Breast epithelium (tissue), 4 donors: ENCODE measurements at places on chromosomes 1 and 21. TPM values are rescaled to one million over a fixed set of nuclear protein-coding genes. Genes with fewer than 3 reads are reported as not detected.

DNA sequence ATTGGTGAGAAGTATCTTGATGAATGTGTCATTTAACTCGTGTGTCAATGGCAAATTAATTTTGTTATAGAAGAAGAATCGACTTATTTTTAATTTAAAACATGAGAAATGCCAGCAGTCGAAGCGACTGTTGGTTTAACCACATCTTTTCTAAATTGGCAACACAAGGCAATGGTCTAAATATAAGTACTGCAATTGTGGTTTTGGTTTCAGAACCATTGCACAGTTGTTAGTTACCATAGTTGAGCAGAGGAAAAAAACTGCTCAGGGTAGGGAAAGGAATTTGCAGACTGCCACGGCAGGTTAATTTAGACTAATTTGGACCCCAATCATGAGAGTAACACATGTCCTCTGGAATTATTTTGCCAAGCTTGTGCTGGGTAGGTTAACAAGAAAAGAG, 185.6 kb upstream of the RUNX1 start:
- DNase-seq, result no peak

DNA sequence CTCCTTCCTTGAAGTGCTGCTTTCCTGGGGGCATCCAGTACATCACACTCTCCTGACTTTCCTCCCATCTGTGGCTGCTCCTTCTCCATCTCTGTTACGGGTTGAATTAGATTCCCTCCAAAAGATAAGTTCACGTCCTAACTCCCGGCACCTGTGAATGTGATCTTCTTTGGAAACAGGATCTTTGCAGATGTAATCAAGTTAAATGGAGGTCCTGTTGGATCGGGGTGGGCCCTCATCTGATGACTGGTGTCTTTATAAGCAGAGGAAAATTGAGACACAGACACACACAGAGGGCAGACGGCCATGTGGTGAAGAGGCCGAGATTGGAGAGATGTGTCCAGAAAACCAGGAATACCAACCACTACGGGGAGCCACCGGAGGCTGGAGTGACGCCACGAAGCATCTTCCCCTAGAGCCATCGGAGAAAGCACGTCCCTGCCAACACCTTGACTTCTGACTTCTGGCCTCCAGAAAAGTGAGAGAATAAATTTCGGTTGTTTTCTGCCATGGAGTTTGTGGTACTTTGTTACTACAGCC, 36.0 kb downstream of the ZBTB18 start:
- DNase-seq, result no peak

SPRR2A gene
- total RNA-seq, result not detected

TRMT1L gene
- 13.1 TPM for total RNA-seq

DNA sequence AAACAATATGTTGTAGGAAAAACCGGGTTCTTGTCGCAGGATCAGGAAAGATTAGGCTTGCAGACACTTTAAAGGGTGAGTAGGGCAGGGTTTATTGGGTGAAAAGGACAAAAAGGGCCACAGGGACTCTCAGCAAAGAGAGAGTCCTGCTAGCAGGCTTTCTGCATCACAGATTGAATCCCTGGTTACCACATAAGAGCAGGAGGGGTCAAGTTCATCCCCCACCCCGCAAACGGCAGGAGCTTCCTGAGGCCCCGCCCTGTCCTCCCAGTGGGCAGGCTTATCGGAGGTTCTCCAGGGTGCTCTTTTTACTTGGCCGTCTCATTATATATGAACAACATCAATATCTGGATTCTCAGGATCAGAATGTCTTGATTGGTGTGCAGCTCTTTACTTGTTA, 47.7 kb downstream of the SYCP1 start:
- no peak for DNase-seq

ATP1A4 gene
- not detected for total RNA-seq

DNA sequence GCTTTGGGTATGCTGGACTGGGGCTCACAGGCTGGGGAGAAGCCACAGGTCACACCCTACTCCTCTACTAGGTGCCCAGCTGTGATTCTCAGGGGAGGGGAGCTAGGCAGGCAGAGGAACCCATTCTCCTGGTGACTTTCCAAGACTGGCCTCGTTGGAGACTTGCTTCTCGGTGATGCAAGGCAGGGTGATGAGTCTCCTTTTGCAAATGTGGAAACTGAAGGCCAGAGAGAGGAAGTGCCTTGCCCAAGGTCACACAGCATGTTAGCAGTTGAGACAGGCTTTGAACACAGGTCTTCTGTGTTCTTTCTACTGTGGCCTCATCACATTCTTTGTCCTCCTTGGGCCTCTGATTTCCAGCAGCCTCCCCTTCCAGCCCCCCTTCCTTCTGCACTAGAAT, 20.5 kb upstream of the C1QA start:
- no peak for DNase-seq

- no peak for DNase-seq
Measured at GRCh38 chr1:121595089-121595488, 410.3 kb downstream of the SRGAP2C start.

DNA sequence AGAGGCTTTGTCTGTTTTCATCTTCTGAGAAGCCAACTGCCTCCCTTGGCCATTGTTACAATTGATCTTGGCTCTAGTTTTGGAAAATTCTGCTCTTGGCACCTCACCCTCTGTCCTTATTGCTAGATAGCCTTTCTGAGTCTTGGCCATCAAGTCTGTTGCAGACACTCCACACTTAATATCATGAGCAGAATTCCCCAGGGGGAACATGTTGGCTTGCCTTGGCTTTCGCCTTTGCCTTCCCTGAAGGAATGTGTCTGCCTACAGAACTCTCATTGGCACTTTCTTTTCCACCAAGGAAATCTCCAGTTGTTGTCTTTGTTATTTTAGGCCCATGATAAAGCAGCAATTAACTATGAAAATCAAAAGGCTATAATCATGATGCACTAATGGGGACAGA, 42.7 kb upstream of the LDLRAP1 start:
- DNase-seq, result no peak

- no peak for DNase-seq
Measured at GRCh38 chr1:212976586-212976985, 26.2 kb downstream of the VASH2 start.

NUDC gene
- 49.4 TPM for total RNA-seq

THEM5 gene
- not detected for total RNA-seq

DNA sequence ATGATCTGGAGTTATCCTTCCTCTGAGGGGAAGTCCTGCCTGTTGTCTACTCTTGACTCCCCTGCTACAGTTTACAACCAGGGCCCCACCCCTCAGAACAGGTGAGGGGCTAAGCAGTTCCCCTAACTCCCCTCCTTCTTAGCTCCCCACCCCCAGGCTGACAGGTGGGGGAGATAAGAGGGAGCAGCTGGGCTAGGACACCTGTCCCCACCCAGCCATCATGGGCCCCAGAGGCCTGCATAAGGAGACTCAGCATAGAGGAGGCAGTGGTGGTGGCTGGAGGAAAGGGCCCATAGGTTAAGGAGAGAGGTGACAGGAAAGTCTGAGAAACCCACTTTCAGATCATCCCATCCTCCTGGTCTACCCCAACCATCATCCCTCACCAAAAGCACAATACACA, 6.8 kb downstream of the MEF2D start:
- no peak for DNase-seq

C1QB gene
- 706 TPM for total RNA-seq

ZNF683 gene
- 0.59 TPM for total RNA-seq

DNA sequence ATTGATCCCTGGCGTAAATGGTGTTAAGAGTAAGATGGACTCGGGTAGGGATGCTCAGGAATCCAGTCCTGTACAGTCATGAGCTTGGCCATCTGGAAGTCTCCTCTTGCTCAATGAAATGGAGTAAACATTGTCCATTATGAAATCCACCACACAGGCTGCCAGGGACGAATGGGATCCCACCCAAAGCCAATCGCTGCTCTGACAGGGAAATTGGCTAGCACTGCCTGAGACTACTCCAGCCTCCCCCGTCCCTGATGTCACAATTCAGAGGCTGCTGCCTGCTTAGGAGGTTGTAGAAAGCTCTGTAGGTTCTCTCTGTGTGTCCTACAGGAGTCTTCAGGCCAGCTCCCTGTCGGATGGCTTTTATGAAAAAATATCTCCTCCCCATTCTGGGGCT, at the start of gene HSD11B1:
TSS of gene HSD11B1 (plus strand) at position 263 of the 400 bp plus-strand sequence. CDS start at position 360, 97 bp downstream.
- peak; percentile 53 for DNase-seq

ARTN gene
- total RNA-seq, result 2.3 TPM

DNA sequence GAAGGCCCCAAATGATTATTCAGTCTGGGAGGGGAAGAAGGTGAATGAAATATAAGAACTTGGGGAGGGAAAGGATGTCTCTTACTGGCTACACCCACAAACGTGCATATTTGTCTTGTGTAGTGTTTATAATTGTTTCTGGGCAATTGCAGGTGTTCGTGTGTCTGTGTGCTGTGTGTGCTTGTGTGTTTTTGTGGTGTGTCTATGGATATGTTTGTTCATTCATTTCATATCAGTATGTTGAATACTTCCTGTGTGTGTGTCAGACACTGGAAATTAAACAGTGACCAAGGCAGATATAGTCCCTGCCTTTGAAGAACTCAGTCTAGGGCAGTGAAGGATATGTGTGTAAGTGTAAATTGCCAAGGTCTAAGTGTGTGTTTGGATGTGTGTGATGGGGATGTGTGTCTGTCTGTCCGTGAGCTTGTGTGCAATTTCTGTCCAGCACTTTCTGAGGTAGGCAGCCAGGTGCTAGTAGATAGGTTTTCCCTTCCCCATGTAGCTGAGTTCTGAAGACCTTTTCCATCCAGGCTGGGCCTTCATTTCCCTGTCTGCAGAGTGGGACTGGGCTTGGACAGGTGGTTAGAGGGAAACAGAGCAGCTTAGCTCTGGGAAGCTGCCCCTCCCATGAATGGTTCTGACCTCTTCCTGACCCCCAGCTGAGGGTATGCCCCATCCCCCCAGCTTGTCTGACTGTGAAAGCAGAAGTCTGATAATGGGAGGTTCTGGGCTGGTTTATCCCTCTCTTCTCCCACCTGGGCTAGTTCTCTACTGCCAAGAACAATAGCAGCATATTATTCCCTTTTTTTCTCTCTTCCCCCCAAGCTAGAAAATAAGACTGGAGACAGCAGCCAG, 3.8 kb downstream of the AGO1 start:
- DNase-seq, result no peak

DNA sequence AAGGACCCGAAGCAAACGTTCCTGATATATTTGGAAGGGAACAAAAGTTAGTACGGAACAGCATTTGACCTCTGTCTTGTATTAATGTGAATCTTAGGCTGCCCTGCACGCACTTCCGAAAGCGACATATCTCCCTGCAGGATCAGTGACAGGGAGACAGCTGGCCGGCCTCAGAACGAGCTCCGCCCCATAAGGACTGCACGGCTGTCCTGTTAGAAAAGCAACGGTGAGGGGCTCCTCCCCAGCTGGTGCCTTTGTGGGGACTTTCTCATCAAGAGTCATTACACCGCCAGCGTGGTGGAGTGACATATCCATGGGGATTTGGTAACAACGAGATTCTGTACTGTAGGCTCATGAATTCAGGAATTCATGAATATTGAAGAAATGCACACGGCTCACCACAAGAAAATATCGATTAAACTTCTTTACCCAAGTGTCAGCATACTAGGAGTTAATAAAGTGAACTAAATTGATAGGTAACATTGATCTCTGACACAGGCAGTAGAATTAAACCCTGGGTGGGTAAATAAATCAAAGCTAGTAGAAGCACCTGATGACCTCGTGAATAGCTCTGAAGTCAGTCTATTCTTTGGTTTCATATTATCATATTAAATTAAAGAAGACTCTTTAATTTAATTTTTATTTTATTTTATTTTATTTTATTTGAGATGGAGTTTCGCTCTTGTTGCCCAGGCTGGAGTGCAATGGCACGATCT, 8.1 kb upstream of the GREM2 start:
- no peak for DNase-seq

GRCh38 chr1:96095849-96096612, 625.6 kb upstream of the PTBP2 start:
- no peak for DNase-seq

DISP3 gene
- total RNA-seq, result not detected

DNA sequence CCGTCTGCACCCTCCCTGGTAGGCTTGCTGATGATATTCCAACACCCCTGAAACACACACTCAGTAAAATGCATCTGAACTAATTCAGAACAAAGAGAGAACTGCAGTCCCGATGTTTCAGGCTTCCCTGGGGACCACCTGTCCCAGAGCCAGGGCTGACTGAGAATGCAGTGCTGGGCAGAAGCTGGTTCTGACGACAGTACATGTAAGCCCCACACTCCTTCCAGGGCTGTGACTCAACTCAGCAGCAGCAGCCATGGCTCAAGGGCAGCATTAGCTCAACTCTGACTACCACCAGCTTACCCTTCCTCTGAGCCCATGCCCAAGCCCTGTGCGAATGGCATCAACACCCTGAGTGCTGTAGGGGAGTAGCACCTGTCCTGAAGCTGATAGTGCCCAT, 56.4 kb upstream of the SIPA1L2 start:
- no peak for DNase-seq

DNA sequence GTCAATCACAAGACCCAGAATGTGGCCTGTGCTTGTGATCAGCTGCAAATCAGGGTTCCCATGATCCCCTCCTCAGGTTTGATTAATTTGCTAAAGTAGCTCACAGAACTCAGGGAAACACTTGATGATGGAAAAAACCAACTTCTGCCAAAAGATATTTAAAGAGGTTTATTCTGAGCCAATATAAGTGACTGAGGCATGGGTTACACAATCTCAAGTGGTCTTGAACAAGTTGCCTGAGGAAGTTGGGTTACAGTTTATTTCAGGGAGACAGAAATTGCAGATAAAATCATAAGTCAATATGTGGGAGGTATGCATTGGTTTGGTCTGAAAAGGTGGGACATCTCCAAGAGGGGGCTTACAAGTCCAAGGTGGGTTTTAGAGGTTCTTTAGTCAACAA, 243.1 kb downstream of the S1PR1 start:
- no peak for DNase-seq

NR1I3 gene
- total RNA-seq, result not detected

DNA sequence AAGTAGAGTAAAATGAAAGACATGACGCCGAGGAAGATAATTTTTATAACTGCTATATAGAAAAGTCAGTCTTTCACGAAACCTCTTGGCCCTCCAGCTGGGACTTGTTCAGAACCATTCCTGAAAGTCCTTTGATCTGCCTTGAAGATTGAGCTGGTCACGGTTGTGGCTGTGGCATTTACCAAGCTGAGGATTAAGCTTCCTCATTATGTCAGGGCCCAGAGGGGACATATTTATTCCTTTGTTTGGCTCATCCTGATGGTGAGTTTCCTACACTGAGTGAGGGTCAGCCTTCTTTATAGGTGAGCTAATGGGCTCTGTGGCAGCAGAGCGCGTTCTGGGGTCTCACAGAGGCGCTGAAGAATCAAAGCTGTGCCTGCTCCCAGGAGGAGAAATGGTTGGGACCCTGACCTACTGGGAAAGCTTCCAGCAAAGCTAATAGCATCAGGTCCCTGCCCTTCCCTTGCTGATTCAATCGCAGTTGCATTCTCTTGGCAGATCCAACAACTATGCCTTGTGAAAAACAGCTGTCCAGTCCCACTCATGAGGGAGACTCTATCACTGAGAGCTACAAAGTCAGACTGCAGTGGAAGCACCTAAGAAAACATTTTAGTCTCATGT, 43.2 kb upstream of the PBX1 start:
- no peak for DNase-seq

AMY1A gene
- total RNA-seq, result not detected

- DNase-seq, result no peak
Measured at GRCh38 chr1:47181095-47181954, 8.5 kb downstream of the PDZK1IP1 start.

VCAM1 gene
- total RNA-seq, result 10.4 TPM
